NB4 (cell line): ENCODE measurements at places on chromosomes 12 and 14.
A peak's percentile ranks its signal among the peaks of the same experiment; 100 is the strongest.

GRCh38 chr14:60495946-60496345 is 10.1 kb upstream of the C14orf39 start:
- no peak for DNase-seq

DNA sequence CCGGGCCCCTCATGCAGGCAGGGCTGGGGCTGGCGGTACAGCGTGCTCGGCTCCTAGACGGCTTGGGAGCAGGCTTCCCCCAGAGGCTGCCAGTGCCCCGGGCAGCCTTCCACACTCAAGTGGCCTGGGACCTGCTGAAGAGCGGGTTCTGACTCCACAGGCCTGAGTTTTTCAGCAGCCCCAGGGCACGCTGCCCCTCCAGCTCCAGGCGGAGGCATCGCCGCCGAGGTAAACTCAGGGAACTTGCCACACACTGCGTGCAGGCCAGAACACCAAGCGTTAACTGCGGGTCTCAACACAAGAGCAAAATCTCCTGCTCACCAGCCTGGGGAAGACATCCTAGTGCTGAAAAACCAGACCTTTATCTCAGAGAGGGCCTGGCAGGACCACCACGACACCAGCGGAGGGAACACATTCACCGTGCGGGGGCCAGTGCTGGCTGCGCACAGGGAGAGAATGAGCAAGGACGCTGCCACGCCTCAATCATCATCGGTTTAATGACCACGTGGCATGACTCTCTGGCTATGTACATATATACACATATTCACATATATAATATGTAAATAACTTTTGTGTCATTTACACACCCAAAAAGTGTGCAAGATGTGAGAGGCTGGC is 21.3 kb downstream of the PSMC1 start:
- DNase-seq: no peak

GRCh38 chr14:104970231-104971068 is 7.7 kb downstream of the AHNAK2 start:
- DNase-seq: no peak

DNA sequence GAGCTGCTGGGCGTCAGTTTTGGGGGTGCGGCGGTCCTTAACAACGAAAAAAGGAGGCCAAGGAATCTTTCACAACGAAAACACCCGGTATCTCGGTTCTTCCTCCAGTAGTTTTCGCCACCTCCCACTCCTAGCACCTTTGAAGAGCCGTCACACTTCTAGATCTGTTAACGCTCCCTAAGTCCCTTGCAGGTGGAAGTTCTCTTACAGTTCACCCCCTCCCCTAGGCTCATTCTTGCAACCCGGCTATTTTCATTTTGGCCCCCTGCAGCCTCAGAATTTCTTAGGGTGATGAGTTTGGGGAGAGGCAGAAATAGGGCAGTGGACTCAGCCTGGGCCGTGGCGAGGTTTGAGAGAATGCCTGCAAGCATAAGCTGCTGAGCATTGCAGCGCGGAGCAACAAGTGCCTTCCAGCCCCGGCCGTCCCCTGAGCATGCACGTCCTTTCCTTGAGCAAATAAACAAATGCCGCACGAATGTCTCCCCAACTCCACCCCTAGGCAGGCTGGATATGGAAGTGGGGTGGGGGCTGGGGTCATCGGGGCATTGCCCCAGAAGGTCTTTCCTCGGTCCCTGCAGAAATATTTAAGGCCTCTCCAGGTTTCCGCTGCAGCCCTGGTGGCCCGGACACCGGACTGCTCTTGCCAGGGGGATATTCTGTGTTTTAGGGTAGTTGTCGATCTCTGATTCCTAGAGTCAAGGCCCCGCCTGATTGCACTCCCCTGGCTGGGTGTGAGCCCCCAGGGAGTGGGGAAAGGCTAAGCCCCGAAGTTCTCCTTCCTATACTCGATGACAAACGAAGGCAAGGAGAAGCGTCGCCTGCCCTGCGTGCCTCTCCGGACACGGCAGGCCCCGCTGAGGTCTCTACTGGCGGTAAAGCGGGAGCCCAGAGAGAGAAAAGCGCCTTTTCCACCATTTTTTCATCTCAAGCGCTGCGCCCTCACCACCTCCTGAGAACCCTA is 1.6 kb downstream of the RFX4 start:
- no peak for DNase-seq

- DNase-seq: no peak
Observed at GRCh38 chr12:84605983-84606382, 306.6 kb downstream of the SLC6A15 start.

- DNase-seq: no peak
Observed at GRCh38 chr12:18827913-18828312, 90.0 kb downstream of the CAPZA3 start.

DNA sequence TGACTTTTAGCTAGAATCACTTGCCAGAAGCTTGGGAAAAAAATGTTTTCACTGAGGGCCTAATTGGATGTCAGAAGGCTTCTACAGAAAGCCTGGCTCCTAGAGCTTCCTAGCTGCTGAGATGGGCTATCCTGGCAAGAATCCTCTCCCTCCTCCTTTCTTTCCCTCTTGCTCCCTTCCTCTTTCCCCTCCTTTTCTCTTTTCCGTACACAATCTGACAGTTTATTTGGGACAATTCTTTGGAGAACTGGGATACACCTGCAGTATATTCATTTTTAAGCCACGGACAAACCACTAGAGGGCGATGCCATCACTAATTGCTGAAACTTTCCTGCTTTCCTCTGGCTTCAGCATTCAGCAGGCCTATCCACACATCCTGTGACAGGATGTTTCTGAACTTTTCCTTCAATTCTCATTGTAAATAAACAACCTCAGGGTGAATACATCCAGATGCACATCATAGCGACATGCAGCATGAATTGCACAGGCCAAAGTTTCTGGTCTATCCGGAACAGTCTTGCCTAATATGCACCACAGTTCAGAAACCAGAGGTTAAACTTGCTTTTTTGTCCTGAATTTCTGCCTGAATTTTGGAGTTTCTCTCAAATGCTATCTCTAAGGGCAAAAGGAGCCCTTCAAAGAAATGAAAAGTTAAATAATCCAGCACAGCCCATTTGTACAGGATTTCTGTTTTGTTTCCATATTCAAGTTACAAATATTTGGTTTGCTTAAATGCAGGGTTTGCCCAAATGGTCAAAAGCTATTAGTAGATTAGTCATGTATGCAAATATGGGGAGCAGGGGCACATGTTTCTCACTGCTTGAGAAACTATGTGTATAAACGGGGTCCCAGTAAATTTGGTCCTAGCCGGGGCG is 142.8 kb downstream of the PAWR start:
- peak; percentile 41 for DNase-seq

GRCh38 chr14:86193756-86194155 is 663.8 kb downstream of the FLRT2 start:
- no peak for DNase-seq

DNA sequence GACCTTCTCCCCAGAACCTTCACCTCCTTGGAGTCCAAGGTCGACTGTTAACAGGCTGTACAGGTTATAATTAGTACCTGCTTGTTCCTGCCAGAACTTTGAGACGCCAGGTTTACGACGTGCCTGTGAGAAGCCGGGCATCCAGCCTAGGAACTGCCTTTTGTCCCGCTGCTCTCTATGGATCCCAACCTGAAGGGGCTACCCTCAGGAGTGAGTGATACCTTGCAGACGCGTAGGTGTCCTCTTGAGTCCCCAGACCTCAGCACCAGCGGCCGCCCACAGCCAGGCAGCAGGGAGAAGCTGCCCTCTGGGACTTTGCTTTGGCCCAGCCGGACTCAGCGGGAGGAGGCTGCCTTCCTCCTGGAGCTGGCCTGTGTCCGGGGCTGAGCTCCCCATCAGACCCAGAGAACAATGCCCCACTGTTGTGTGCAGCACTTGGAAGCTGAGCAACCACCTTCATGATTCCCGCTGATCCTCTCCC is 16.2 kb downstream of the SYNE3 start:
- DNase-seq: no peak

- DNase-seq: peak; percentile 92
Observed at GRCh38 chr14:77053046-77053841, 24.7 kb upstream of the IRF2BPL start.

DNA sequence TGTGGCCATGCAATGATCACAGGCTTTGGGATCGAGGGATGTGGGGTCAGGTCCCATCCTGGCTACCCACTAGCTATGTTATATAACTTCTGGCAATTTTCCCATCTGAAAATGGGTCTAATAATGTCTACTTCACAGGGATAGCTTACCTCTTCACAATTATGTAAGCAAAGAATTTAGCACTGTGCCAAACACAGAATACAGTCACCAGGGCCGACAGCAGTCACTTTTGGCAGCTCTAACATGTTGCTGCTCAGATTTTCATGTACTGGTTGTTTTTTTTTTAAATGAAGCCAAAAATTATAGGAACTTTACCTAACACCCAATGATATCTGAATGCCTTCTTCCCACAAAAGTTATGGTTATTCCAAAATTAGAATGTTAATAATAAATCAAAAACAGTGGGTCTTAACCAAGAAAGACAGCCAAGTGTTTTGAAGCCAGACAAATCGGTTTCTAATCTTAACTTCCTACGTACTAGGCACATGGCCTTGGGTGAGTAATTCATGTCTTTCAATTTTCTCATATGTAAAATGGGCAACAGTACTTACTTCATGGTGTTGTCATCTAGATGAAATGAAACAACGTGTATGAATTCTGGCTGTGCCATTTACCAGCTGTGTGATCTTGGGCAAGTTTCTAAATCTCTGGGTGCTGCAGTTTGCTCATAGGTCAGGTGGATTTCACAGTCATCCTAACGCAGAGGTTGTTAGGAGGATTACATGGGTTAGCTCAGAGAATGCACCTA is 13.0 kb upstream of the PCED1B start:
- no peak for DNase-seq

GRCh38 chr12:40286583-40286982 is 61.8 kb downstream of the LRRK2 start:
- DNase-seq: no peak

- peak; percentile 36 for DNase-seq
Observed at GRCh38 chr14:96631621-96632362, 129.6 kb downstream of the PAPOLA start.

- DNase-seq: peak; percentile 93
Observed at GRCh38 chr12:1846421-1847405, 26.3 kb downstream of the LRTM2 start.

- peak; percentile 75 for DNase-seq
Observed at GRCh38 chr12:126874427-126875026, 1392.4 kb upstream of the TMEM132C start.

DNA sequence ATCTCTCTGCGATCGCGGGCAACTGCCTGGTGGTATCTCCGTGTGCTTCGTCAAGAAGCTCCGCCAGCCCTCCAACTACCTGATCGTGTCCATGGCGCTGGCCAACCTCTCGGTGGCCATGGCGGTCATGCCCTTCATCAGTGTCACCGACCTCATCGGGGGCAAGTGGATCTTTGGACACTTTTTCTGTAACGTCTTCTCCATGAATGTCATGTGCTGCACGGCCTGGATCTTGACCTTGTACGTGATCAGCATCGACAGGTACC is 1.6 kb upstream of the HEBP1 start:
- DNase-seq: no peak

GRCh38 chr12:112198120-112198733 is 72.9 kb downstream of the TRAFD1 start:
- peak; percentile 77 for DNase-seq

GRCh38 chr12:1501001-1501400 is 93.4 kb downstream of the FBXL14 start:
- no peak for DNase-seq

- DNase-seq: peak; percentile 65
Observed at GRCh38 chr12:124852911-124853427, 10.7 kb downstream of the SCARB1 start.

DNA sequence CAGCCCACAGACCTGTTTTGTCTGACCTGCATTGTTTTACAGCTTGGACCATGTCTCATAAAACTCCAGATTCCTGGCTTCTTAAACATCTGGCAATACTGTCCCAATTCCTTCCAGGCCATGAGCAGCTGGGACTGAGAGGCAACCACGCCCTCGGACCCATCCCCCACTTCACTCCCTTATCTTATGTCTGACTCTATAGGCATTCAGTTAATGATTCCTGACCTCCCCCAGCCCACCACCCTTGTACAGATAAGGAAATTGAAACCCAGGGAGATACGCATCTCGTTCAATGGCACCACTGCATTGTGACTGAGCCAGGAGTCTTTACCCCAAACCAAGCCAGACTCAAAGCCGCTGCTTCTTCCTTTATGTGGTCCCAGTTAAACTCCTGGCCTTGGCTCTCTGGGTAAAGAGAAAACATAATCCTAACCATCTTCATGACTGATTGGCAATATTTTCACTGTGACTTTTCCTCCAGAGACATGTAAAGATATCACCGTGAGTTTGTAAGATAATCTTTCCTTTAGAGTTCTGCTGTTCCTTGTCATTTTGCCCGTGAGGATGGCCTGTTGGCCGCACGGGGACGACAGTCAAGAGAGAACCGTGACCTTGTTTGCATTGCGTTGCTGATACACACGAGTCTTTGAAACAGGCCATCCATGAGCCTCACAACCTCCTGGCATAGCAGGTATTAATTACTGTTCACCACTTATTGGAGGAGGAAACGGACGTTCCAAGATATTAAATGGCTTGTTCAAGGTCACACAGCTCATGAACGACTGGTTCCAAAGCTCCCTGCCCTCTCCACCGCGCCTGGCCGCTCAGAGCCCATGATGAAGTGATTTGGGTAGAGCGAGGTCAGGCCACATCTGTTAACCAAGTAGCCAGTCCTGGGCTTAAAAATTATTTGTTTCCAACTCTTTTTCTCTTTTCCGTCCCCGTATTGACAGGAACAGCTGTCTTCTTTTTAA is 39.4 kb downstream of the MAP1LC3B2 start:
- no peak for DNase-seq

GRCh38 chr12:67716817-67717216 is 68.3 kb downstream of the DYRK2 start:
- DNase-seq: no peak

DNA sequence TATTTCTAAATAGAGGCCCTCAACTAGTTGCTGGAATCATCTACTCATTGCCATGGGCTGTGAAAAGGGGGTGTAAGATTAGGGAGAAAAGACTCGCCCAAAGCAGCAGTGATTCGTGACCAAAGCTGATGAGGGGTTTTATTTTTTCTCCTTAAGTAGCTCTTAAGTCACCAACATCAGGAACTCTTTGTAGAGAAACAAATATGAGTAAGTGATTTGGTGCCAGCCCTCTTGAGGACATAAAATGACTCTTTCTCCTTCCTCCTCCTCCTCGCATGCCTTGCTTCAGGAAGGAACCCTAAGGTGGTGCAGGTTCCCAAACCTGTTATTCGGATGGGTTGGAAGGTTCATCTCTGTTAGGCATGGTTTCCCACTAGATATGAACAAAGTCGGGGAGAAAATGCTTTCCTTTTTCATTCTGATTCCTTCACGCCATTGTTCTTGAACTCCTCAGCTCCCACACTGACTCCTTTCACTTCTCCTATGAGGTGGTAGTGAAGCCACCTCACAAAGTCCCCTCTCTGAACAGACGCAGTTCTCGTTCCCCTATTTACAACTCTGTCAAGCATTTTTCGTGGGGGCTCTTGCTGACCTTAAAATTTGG is 113.4 kb downstream of the ETV6 start:
- DNase-seq: no peak

DNA sequence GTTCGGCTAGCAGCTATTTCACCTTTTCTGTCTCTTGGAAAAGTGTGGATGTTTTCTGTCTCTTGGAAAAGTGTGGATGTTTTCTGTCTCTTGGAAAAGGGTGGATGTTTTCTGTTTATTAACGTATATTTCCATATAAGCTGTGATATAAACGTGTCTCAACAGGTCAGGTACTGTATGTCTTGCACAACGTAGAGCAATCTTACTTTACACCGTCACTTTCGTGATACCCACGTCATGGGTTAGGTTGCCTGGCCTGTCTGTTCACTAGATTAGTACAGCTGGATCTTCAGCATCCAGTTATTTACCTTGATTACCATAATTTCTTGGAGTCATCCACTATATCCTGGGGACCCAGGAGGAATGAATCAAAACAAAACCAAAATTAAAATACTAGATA is 14.1 kb downstream of the CLEC7A start:
- no peak for DNase-seq

GRCh38 chr14:95059126-95059525 is 98.2 kb downstream of the DICER1 start:
- no peak for DNase-seq
